ENCODE measurements at places on chromosomes 13 and 19. TPM values are rescaled to one million over a fixed set of nuclear protein-coding genes. Genes with fewer than 3 reads are reported as not detected.

Gene PRR12
- polyA plus RNA-seq = 13.1 TPM

Gene GJB2
- 4.7 TPM for polyA plus RNA-seq

Gene KLHL1
- polyA plus RNA-seq = not detected

Gene LRRC4B
- polyA plus RNA-seq = 9.6 TPM

Gene DAPK3
- 68.4 TPM for polyA plus RNA-seq

Gene C19orf67
- polyA plus RNA-seq = not detected

Gene FBXO27
- polyA plus RNA-seq = 2.2 TPM

Gene TMEM272
- 0.19 TPM for polyA plus RNA-seq

Gene SIGLEC5
- 0.63 TPM for polyA plus RNA-seq

Gene CAB39L
- polyA plus RNA-seq = 5.8 TPM

Gene GPR183
- 2.5 TPM for polyA plus RNA-seq

Gene ZNF823
- 4.6 TPM for polyA plus RNA-seq

Gene SLITRK5
- 6.7 TPM for polyA plus RNA-seq

Gene EXOC3L2
- polyA plus RNA-seq = 0.87 TPM

Gene SGCG
- polyA plus RNA-seq = 40.4 TPM

Gene CALR3
- not detected for polyA plus RNA-seq

Gene BLOC1S3
- polyA plus RNA-seq = 5.9 TPM

Gene ZNF540
- polyA plus RNA-seq = 2.1 TPM

Data from muscle of back (tissue), 13 donors.